ENCODE measurements at places on chromosomes 6 and 20.
A peak's percentile ranks its signal among the peaks of the same experiment; 100 is the strongest.

GRCh38 chr6:56601390-56601789 is 41.3 kb downstream of the DST start:
- no peak for DNase-seq

GRCh38 chr6:26477426-26477825 is 19.7 kb downstream of the BTN2A1 start:
- no peak for DNase-seq

DNA sequence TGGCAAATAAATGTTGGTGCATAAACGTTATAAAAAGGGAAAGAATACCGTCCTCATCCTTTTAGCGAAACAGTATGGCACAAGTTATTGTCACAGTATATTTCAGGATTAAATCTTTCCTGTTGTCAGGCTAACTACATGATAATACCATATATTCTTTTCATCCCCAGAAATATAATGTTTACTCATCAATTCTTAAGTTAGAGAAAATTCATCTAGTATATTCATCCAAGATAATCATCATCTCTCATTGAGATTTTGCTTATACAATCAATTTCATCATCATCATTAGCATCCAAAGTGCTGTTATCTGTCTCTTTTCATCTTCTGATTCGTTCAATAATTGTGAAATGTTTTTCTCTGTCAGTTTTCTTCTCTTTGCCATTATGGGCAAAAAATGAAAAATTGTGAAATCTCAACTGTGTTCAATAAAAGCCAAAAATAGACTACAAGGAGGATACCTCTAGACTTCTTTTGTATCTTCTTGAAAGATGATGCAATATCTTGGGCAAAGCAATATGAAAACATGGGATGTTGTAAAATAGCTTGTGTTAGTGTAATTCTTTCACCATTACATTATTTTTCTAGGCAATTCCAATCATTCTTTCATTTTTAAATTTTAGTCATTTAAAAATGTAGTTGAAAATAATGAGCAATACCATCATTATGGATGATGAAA is 2.6 kb downstream of the SPACA1 start:
- no peak for DNase-seq

GRCh38 chr6:107743311-107743710 is 80.8 kb downstream of the SCML4 start:
- DNase-seq = no peak

DNA sequence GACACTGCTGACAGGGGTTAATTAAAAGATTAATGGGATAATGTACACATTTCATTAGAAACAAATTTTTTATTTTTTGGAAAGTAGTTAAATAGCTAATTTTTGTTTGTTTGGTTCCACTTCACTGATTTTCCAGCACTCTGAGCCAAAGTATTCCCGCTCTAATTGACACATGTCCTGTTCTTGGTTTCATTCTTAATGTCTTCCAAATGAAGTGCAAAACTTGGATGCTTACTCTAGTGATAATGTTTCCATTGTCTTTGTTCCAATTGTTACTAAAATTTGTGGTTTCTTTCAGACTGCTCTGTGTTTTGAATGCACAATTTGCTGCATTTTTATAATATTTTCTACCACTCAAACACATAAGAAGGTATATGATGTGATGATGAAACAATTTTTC is 794.3 kb downstream of the PHF3 start:
- DNase-seq = no peak

GRCh38 chr20:11820838-11821237 is 96.9 kb upstream of the BTBD3 start:
- DNase-seq = no peak

DNA sequence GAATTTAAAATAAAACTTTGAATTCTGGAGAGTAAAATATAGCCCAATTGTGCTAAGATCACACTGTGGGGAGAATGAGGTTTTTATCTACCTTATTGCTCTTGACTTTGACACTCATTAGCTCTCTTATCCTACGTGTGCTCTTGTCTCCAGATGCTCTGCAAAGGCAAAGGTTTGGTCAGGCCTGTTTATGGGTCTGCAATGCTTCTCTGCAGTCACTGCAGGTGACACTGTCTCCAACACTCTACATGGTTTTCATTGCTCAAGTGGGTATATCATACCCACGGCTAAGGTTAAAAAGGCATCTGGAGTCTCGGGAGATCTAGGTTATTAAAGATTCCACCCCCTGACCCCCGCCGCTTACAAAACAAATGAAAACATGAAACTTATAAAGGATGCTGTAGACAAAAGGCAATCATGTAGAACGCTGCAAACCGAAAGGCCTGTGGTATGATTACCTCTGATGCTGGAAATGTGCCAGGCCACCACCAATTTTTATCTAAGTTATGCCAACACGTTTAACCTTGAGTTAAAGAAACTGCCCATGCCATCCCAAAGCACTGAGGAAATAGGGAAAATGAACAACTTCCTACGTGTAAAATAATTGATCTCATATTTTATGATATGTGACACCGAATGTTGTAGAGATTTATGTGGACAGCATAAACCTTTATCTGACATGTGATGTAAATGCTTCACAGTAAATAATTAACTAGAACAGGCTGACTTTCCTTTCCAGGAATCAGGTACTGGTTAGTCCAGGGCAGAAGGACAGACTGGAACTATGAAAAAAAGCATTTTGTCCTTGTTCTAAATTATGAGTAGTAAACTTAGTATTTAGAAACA is 238.2 kb upstream of the NOX3 start:
- DNase-seq = no peak

- peak; percentile 18 for DNase-seq
Measured at GRCh38 chr6:82178077-82178758, 69.3 kb downstream of the IBTK start.

- DNase-seq = no peak
Measured at GRCh38 chr6:48068278-48069251, 42.4 kb downstream of the PTCHD4 start.

DNA sequence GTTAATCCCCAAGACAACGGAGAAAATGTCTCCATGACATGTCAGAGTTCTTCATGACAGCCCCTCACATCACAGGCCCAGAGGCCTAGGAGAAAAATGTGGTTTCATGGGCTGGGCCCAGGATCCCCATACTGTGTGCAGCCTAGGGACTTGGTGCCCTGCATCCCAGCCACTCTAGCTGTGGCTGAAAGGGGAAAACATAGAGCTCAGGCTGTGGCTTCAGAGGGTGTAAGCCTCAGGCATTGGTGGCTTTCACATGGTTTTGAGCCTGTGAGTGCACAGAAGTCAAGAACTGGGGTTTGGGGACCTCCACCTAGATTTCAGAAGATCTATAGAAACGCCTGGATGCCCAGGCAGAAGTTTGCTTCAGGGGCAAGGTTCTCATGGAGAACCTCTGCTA is 122.8 kb downstream of the FHL5 start:
- DNase-seq = no peak

DNA sequence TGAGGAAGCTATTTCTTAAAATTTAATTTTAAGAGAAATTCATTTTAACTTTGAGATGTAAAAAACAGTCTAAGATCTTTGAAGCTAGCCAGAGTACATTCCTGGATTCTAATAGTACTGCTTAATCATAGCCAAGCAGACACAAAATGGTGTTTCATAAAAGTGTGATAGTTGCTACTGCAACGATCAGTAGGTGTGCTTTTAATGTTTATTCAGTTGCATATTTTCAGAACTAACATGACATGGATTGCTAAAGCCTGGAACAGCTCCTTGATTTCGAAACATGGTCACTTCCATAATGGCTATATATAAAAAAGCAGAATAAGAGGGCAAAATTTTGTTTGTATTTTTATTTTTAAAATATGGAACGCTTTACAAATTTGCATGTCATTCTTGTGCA is 35.5 kb downstream of the SESN1 start:
- DNase-seq = no peak

- no peak for DNase-seq
Measured at GRCh38 chr20:34618676-34619075, 58.2 kb downstream of the PIGU start.

DNA sequence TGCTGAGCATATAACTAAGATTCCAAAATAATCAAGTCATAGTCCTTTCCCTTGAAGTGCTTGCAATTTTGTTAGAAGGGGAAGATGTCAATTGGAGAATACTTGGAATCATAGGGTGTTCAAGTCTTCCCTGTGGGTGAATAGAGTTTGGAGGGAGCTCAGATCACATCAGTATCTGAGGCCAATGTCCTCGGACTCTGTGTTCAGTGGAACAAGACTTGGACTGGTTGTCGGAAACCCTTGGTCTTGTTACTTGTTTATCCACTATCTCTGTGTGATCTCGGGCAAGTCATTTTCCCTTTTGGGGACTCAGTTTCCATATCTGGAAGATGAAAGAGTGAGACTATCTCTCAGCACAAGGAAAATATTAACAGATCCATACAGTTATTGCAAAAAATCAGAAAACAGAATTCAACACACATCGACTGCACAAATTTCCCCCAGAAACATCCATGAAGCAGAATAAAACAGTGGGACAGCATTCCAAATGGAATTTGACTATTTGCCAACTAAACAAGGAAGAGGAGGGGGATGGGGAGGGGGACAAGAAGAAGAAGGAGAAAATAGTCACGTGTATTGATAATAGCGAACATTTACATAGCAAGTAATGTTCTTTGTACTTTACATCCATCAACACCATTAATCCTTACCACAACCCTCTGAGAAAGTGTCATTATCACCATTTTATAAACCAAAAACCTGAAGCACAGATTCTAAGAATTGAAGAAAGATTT is 3.9 kb upstream of the EDEM2 start:
- DNase-seq = no peak

DNA sequence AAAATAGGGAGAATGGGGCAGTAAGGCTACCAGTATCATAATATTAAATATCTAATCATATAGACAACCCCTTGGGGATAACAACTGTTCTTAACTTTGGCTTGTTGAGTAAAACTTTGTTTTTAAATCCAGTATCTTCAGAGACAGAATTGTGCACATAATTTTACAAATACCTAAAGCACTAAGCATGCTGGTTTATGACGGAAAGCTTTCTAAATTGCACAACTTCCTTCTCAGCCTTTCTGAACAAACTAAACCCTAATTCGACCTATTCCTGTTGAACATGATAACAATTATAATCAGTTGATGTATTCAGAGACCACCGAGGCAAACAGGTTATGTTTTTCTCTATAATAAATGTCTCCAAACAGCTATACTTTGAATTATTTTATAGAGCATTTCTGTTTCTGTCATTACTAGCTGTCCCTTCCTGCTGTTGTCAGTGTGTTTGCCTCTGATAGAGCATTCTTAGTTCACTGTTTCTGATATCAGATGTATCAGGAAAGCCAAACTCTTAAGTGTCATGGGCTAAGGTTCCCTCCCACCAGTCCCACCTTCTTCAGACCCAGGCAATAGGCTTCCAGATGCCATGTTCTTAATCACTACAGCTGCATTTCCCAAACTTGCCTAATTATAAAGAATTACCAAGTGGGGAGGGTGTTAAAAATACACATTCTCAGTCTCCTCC is 8.7 kb downstream of the ZHX3 start:
- DNase-seq = no peak

- no peak for DNase-seq
Measured at GRCh38 chr6:148611213-148611612, 135.6 kb upstream of the UST start.

DNA sequence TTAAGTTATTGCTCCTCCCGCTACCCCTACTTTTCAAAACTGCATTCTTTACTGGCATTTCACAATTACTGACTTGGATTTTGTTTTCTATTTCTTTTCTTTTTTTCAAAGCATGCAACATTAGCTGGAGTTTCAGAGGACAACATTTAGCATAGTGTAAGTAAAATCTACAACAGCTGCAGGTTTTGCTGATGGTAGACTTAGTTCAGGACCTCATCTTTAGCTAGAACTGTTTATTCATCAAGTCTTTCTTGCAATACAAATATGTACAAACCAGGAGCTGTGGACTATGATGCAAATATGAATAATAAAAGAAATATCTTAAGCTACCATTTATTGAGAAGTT is 728 bp upstream of the CEP162 start:
- DNase-seq = no peak

DNA sequence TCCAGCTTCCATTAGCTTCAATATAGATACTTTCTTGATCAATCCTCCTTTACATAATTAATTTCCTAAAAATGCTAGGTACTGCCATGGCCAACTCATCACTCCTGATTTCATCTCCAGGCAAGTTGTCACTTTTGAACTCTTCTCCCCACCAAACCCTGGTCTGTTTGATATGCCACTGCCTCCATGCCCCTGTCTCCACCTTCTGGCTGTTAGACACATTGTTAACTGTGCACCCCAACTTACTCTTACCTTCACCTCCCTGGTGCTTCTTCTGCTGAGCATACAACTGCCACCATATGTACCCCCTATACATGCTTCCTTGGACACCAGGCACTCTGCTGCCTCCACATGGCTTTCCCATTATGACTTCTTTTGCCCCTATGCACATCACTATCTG is 21.9 kb upstream of the AIG1 start:
- peak; percentile 17 for DNase-seq

DNA sequence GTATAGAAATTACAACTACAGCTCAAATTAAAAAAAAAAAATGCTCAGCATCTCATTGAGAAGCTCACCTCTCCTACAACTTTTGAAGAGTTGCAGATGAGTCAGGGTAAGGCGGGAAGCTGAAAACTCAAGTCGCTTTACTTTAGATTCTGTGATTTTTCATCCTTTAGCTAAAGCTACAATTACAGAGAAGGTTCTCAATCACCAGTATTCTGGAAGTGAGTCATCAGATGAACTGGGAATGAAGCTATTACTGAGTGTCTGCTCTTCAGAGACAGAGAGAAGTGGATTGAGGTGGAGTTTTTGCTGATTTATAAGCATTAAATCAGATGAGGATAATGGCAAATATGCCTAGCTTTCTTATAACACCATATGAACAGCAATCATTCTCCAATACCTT is 91.9 kb downstream of the TFAP2A start:
- DNase-seq = no peak

- DNase-seq = peak; percentile 46
Measured at GRCh38 chr6:153947808-153948447, 91.1 kb upstream of the OPRM1 start.

DNA sequence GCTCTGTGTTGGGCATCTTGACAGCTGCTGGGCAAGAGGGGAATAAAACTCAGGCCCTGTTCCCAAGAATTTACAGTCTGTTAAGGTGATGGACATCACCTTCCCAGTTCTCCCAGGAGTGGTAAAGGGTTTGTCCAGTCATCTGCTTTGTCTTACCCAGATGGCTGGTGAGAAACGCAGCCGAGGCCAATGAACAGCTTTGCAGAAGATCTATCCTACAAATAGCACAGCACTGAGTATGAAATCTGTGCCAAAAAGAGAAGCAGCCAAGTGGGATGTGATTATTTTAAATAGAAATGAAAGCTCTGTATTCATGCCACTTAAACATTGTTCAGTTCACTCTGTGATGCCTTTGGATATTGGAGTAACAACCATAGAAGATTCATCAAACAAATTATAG is 132.7 kb upstream of the SLC22A16 start:
- DNase-seq = no peak

Data from NAMALWA (cell line).